ENCODE measurements at places on chromosomes 3 and 15. TPM values are rescaled to one million over a fixed set of nuclear protein-coding genes. Genes with fewer than 3 reads are reported as not detected.

Gene CHST13
- total RNA-seq: 0.78 TPM

Gene FBN1
- total RNA-seq: 7.4 TPM

Gene ESYT3
- total RNA-seq: 1.2 TPM

Gene C3orf20
- 0.06 TPM for total RNA-seq
